ENCODE measurements at places on chromosomes 3 and 15. TPM values are rescaled to one million over a fixed set of nuclear protein-coding genes. Genes with fewer than 3 reads are reported as not detected.

- H3K4me1 ChIP-seq: peaks cover 13% of the 10 kb centered on the region
- H3K4me3 ChIP-seq: no peak overlapping the region
- no peak for DNase-seq
- H3K36me3 ChIP-seq: no peaks in the 10 kb centered on the region
- H3K27ac ChIP-seq: no peak overlapping the region
Measured at GRCh38 chr3:27655547-27655946, 66.6 kb downstream of the EOMES start.

CLDN11 gene
- polyA plus RNA-seq: 178 TPM

AGTR1 gene
- not detected for polyA plus RNA-seq

ROBO1 gene
- 4.3 TPM for polyA plus RNA-seq

- DNase-seq: no peak
- H3K4me3 ChIP-seq: no peak overlapping the region
- H3K27me3 ChIP-seq: peaks cover 2% of the 10 kb centered on the region
- no peak overlapping the region for H3K27ac ChIP-seq
Measured at GRCh38 chr15:29911705-29912104, 89.4 kb upstream of the TJP1 start.

XYLB gene
- 3.7 TPM for polyA plus RNA-seq

GRCh38 chr15:100968050-100968966 lies 49.2 kb downstream of the LRRK1 start:
- no peaks in the 10 kb centered on the region for H3K27me3 ChIP-seq
- no peak for DNase-seq
- H3K27ac ChIP-seq: no peak overlapping the region
- peaks cover 5% of the 10 kb centered on the region for H3K4me1 ChIP-seq

ALCAM gene
- 46.3 TPM for polyA plus RNA-seq

- H3K27ac ChIP-seq: no peak overlapping the region
- no peaks in the 10 kb centered on the region for H3K4me1 ChIP-seq
- DNase-seq: no peak
- H3K36me3 ChIP-seq: no peaks in the 10 kb centered on the region
- H3K4me3 ChIP-seq: no peak overlapping the region
Measured at GRCh38 chr15:66145726-66146182, 107.8 kb downstream of the MEGF11 start.

Measured in endothelial cell of umbilical vein (primary cell).